ENCODE measurements at places on chromosomes 16 and 17.

GRCh38 chr16:27483088-27483437, 66.7 kb downstream of the GTF3C1 start:
- DNase-seq = no peak

DNA sequence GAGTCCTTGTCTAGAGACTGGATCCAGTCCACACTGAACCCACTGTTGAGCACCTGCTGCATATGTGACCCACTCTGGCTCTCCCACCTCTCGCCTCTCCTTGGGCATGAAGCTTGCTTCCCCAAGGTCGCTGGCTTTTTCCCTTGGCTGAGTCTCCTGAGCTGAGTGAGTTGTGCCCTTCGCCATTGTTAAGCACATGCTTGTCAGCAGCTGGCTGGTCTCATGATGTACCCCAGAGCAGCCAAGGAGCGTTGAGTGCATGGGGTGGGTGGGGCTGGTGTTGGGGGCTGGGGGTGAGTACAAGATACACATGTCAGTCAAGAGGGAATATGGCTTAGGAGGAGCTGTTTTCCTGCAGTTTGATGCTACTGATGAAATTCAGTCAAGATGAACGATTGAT, 165.6 kb downstream of the SNX29 start:
- DNase-seq = no peak

GRCh38 chr16:23566724-23567123, 9.2 kb downstream of the UBFD1 start:
- no peak for DNase-seq

GRCh38 chr17:20908313-20909267, 134.2 kb downstream of the USP22 start:
- peak; percentile 86 for DNase-seq

GRCh38 chr17:57210972-57211411, 45.3 kb upstream of the MSI2 start:
- DNase-seq = no peak

DNA sequence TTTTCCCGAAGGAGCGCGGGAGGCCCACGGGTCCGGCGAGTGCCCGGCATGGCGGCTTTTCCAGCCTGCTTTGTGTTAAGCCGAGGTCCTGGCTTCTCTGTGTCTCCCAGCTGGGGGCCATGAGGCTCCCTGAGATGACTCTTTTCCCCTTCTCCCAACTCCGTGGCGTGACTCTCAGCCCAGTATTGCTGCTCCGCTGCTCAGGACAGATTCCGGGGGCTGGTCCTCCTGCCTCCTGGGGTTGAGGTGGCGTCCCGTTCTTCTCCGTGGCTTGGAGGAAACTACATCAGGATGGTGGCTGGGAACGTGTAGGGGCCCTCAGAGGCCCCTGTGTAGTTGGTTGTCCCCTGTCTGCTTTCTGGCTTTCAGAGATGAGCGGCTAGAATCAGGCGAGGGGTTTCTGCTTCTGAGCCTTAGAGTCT, 951 bp downstream of the GPS1 start:
- DNase-seq = no peak

DNA sequence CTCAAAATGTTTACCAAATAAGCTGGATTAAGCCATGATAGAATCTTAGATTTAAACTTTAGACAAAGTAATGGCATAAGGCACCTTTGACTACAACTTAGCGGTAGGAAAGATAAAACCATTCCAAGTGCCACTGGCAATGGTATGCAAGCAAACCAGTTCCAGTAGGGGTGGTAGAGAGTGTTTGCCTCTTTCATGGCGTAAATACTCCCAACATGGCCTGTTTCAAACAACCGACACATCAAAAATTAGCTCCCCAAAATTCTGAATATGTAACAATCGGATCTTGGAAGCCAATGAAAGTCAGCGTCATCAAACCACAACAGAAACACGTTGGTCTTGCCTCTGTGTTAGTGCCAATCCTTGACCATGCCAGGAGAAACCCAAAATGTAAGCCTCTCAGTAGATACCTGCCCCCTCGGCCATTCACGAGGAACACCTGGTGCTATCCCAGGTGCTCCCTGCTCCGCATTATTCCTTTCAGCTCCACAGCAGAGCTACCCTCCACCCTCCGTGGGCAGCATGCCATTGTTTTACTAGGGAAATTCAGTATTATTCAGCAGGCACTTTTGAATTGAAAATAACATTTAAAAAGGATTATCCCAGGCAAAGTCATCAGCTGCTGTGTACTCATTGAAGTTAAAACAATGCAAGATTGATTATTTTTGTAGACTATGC, 307.8 kb upstream of the CDH11 start:
- DNase-seq = no peak

DNA sequence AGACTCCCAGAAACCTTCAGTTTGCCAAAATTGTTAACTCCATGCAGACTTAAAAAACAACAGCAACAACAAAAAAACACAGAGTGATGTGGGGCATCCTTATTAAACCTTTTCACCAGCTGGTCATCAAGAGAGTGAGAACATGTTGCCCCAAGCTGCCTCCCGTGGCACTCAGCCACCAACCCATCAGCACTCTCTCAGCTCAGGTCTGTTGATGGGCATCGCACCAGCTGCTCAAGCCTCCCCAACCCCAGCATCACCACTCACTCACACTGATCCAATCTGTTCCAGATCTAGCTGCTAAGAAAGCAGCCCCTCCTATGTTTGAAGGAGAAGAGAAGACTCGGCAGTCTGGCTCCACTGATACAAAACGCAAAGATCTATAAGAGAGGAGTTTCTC, 46.8 kb downstream of the SLC39A11 start:
- DNase-seq = no peak

GRCh38 chr17:56119936-56120335, 33.3 kb upstream of the ANKFN1 start:
- DNase-seq = no peak

DNA sequence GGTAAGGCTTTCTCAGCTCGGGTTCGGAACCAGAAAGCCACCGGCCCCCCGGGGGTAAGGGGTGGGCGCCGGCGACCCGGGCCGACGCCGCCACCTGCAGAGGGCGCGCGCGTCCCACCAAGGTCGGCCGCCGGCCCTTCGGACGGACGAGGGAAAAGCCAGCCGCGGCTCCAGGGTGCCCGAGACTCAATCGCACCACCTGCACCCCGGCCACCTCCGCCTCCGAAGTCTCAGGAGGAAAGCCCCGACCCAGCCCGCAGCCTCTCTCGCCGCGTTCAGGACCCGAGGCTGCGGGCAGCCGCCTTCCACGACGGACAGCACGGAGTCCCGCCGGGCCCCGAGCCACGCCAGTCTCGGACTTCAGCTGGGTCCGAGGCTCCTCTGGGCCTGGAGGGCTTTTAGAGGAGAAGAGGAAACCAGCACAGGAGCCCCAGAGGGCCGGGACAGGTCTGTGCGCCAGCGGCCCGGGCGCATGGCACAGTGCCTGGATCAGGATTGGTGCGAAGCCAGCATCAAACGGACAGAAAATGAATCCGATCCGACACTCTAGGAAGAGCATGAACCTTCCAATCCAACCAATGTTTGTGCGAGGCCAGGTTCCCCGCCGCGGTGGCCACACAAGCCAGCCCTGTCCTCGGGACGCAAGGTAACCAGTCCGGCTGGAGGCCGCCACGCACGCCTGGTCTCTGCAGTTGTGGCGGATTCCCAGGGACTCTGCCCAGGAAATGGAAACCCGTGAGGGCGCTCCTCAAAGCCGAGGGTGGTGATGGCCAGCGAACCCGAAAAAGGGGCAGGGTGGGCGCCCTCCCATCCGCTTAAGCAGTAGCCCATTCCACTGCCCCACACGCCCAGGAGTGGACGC, 6.7 kb downstream of the CBX8 start:
- DNase-seq = peak; percentile 50

GRCh38 chr17:74280093-74280513, 6.1 kb downstream of the DNAI2 start:
- no peak for DNase-seq

DNA sequence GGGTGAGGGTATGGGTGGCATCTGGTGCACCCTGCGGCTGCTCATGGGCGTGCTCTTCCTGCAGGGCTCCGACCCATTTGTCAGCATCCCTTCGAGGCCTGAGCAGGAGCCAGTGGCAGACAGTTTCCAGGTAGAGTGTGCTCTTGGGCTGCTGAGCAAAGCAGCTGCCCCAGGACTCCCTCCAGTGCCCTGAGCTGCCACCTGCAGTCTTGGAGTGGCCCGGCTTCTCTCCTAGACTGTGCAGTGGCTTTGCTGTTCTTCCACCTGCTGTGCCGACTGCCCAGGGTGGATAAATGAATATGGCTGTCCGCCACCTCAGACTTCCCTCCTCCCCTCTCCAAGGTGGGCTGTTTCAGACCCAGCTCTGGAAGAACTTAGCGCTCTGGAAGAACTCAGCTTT, 10.8 kb upstream of the JPT2 start:
- DNase-seq = no peak

GRCh38 chr16:18959031-18959505, 24.7 kb upstream of the TMC7 start:
- DNase-seq = no peak

DNA sequence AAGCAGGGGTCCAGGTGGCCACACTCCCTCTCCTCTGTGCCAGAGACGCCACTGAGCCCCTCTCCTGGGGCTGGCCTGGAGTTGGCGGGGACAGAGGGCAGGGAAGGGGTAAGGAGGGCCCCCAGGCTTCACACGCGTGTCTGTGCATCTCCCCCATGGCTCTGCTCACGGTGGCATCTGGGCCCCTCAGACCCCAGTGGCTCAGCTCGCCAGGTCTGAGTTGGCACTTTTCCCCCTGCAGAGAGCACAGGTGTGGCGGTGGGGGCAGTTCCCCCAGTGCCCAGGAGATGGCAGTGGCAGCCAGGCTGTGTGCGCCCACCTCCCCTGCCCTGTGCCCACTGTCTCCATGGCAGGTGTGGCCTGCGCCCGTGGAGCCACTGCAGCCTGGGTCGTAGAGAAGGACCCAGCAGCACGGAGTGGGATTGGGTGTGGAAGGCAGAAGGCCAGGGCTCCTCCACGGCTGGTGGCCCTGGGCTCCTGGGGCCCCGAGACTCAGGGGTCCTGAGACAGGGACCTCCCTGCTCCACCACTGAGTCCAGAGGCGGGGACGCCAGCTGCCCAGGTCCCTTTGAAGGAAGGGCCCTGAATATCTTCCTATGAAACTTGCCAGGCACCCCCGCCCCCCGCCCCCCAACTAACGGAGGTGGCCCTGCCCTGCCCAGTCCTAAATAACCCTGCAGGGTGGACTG, 4.3 kb upstream of the APRT start:
- DNase-seq = peak; percentile 36

- no peak for DNase-seq
Observed at GRCh38 chr17:66811683-66812054, 23.2 kb upstream of the CACNG5 start.

GRCh38 chr17:66611397-66611796, 223.5 kb upstream of the CACNG5 start:
- DNase-seq = no peak

- no peak for DNase-seq
Observed at GRCh38 chr16:84532291-84532724, 27.8 kb upstream of the MEAK7 start.

- no peak for DNase-seq
Observed at GRCh38 chr17:58421711-58422110, 4.4 kb upstream of the RNF43 start.

DNA sequence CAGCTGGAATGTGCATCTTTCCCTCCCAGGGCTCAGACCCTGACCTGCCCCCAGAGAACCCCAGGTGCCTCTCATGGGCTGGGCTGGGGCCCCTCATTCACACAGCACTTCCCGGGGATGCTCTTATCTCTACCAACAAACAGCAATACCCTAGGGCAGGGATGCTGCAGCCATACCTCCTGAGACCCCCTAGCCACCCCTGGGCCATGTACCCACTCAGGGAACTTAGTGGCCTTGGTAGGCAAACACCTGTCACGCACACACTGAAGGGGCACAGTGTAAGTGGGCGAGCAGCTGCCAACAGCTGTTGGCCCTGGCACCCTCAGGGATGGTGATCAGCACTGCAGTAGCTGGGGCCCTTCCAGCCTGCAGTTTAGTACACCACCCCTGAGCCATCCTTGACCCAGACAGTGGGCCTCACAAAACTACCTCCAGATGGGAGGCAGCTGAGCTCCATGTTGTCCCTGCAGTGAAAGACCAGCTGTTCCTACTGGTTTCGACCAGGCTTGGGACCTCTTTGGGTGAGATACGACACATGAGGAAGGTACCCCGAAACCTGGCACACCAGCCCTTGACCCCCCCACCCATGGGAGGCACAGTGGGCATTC, 1723.6 kb downstream of the TP53TG3F start:
- DNase-seq = no peak

DNA sequence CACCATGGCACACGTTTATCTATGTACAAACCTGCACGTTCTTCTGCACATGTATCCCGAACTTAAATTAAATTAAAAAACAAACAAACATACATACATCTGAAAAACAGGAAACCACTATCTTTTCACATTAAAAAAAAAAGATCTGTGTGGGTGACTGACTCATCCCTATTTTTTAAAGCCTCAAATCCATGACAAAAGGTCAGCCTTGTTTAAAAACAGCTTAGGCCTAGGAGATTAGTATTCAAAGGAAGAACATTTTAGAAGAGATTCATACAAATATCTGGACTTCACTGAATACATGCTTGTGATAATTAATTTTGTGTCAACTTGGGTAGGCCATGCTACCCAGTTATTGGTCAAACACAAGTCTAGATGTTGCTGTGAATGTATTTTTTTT, 4.7 kb upstream of the PRKAR1A start:
- DNase-seq = no peak

GRCh38 chr16:3580251-3580651, 3.0 kb upstream of the NLRC3 start:
- DNase-seq = no peak

DNA sequence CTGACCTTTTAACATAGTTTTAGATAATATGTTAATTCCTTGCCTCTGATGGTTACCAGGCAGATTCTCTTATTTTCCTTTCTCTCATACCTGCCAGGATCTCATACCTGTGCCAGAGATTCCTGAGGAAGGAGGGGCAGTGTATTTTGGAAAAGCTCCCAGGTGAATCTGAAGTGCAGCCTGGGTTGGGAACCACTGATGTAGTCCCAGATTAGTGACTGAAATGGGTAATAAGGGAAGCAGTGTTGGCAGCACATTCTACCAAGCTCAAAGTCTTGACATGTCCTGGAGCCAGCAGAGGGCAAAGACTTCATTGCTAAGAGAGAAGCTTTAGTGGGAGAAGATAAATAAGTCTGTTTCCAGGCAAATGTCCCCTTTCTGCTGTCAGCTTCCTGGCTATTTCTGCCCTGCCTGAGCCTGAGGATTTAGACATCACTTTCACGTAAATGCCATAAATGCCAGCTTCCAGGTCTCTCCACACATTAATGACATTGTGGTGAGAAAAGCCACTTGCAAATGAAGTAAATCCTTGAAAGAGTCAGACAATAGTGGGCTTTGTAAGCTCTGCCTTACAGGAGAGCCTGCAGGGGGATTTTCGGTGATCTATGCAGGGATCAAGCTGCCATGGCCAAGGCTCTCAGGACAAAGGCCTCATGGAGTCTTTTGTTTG, 40.9 kb upstream of the C16orf78 start:
- DNase-seq = no peak

GRCh38 chr16:23924128-23924527, 88.3 kb downstream of the PRKCB start:
- DNase-seq = no peak

DNA sequence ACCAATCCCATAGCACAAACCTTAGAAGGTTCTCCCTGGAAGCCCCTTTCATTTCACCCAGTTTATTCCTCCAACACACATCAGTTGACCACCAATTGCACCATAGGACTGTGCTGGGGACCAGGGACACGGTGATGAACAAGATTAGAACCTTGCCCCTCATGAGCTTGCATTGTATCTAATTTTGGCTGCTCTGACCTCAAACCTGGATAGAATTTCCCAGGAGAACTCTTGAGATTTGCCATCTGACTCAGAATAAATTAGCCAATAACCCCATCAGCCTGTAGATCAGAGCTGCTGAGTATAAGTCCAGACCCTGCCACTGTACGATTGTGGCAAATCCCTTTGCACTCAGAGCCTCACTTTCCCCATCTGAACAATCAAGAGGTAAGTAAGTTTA, 52.1 kb downstream of the CDH11 start:
- no peak for DNase-seq

GRCh38 chr17:55584861-55585260, 73.6 kb upstream of the SMIM36 start:
- no peak for DNase-seq
